ENCODE measurements at places on chromosomes 12 and 14.

DNA sequence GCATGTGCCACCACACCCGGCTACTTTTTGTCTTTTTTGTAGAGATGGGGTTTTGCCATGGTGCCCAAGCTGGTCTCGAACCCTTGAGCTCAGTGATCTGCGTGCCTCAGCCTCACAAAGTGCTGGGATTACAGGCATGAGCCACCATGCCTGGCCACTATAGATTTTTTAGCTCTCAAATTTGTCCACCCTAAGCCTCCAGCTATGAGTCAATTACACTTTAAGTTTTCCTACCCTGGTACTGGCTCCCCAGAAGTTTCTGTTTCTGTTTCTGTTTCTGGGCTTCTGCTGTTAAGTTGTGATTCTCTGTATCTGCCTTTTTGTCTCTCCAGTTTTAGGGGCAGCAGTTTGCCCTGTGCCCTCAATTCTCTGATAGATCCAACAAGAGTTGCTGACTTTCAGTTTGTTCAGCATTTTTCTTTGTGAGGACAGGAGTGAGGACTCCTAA is 4.4 kb upstream of the TINF2 start:
- no peak for DNase-seq

DNA sequence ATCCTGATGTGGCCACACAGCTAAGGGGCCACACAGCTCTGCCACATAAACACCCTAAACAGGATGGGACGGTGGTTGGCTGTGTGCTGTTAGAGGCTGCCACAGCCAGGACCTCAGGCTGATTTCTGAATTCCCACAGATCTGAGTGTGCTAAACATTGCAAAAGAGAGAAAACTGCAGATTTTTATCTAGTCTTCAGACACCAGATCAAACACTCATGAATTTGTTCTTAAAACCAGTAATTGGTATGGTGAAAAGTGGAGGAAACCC is 190.7 kb downstream of the MON2 start:
- no peak for DNase-seq

GRCh38 chr12:62214846-62215245 is 45.4 kb upstream of the USP15 start:
- DNase-seq, result no peak

- DNase-seq, result peak; percentile 39
Measured at GRCh38 chr14:67583711-67584644, 16.1 kb downstream of the PIGH start.

Measured in retina (tissue), 1 donor.